ENCODE measurements at places on chromosomes 5 and 9.

GRCh38 chr9:34254141-34254913 is 74.7 kb downstream of the KIF24 start:
- DNase-seq, result no peak

DNA sequence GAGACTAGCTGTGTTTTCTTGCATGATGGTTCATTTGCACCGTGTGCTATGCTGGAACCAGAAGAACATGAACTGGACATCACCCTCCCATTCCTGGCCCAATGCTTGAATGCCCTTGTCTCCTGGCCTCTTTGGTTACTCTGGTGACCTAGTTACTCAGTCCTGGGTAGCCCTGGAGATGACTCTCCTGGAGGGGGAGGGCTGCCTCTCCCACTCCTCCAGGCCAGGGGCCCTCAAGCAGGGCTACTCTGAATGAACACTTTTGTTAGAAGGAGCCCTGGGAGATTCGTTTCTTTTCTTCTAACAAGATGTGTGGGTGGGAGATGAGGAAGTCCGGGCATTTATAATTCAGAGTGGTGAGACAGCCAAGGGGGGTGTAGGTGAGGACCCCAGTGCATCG is 12.0 kb upstream of the NKX2-5 start:
- no peak for DNase-seq

GRCh38 chr5:1055896-1056610 is 47.5 kb downstream of the NKD2 start:
- no peak for DNase-seq

GRCh38 chr5:127840198-127840524 is 137.0 kb downstream of the CCDC192 start:
- DNase-seq, result no peak

GRCh38 chr9:18437315-18438201 is 36.4 kb upstream of the ADAMTSL1 start:
- peak; percentile 31 for DNase-seq

GRCh38 chr5:138762110-138762509 is 8.9 kb downstream of the CTNNA1 start:
- DNase-seq, result no peak

GRCh38 chr9:130929571-130930038 is 9.4 kb downstream of the FIBCD1 start:
- DNase-seq, result no peak

DNA sequence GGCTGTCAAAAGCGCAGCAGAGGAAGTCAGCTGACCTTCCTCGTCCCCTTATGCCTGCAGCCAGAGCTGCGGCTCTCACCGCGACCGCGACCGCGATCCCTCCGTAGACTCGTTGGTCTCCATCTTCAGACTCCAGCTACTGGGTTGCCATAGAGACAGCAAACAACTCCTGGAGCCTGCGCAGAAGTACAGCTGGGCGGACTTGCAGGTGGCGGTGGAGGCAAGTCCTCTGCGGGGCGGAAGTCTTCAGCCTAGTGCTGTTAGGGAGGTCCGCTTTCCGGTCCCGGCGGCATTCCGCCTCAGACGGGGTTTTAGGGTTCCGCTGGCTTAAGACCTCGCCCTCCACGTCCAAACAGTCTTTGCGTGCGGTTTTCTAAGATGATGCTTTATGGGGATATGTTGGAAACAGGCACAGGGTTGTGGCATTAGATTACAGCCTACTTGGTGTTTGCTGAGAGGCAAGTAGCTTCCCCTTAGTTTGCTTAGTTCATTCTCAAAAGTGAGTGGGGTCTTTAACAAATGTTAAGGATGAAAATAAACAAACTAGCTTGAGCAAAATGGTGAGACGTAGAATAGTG is at the start of gene SPAG8:
SPAG8 (minus strand) TSS at position 238 of the 578 bp plus-strand sequence; CDS start at position 123, 115 bp downstream.
- peak; percentile 93 for DNase-seq

DNA sequence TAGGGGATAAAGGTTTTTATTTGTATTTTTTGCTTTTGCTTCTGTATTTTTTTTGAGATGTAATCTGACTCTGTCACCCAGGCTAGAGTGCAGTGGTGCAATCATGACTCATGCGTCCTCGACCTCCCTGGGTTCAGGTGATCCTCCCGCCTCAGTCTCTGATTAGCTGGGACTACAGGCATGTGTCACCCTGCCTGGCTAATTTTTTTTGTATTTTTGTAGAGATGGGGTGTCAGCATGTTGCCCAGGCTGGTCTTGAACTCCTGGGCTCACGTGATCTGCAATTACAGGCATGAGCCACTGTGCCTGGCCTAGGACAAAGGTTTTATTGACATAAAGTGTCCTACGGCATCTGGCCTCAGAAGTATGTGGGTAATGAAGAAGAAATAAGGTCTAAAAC is 297.1 kb upstream of the C9orf72 start:
- no peak for DNase-seq

DNA sequence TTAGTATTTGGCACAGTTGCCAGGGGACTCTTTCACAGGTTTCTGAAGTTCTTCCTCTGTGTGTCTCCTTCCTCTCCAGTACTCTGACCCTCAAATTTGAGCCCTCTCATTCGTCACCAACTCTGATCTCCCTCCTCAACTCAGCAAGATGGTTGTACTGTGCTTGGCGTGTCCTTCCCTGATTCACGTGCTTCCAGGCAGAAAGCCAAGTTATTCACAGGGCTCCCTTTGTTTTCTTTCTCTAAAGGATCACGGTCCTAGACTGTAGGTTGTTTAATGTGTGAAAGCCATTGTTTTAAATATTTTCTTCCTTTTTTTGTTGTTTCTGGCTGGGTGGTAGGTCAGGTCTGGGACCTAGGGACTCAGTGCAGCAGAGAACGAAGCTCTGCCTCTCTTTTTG is 142.9 kb downstream of the DMAC1 start:
- no peak for DNase-seq

DNA sequence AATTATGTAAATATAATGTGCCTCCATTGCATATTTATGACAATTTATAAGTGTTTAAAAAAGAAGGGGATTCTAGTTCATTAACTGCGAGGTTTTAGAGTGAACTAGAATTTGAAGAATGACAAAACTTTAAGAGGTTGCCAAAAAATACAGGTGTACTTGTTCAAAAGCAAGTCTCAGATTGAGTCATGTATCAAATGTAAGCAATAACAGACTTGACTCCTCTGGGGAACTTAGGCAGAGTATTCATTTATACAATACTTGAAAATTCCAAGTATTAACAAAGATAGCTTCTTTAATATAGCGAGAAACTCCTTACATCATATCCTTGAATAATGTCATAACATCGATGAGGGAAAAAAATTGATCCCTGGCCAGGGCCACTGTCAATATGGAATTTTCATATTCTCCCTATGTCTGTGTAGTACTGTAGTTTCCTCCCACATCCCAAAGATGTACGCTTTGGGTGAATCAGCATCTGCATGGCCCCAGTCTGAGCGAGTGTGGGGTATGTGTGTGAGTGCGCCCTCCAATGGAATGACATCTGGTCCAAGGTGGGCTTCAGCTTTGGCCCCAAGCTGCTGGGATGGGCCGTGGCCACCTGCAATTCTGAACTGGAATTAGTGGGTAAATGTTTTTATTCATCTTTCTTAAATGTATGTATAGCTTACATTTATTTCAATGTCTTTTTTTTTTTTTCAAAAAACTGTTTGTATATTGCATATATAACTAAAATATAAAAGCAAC is 70.1 kb downstream of the RIC1 start:
- no peak for DNase-seq

DNA sequence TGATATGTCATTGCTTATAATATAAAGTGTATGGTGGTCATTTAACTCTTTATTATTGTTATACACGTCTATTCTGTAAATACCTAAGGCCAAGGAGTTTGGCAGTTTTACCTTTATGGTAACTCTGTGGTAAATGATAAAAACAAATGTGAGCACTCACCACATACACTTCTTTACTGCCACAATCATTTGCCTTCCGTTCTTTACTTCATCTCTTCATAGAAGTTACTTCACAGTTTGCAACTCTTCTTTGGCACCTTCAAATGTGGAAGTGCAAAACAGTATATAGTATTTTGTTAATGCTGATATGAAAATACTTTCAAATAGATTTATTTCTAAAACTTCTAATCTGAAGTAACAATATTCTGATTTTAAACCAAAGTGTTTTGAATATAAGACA is 4.4 kb upstream of the MEF2C start:
- no peak for DNase-seq

- DNase-seq, result no peak
These were observed 356.9 kb upstream of the WWC1 start for GRCh38 chr5:167934551-167934971.

- DNase-seq, result no peak
These were observed 8.0 kb downstream of the CCNG1 start for GRCh38 chr5:163445345-163445744.

- no peak for DNase-seq
These were observed 1.2 kb upstream of the SLC25A48 start for GRCh38 chr5:135832941-135833920.

DNA sequence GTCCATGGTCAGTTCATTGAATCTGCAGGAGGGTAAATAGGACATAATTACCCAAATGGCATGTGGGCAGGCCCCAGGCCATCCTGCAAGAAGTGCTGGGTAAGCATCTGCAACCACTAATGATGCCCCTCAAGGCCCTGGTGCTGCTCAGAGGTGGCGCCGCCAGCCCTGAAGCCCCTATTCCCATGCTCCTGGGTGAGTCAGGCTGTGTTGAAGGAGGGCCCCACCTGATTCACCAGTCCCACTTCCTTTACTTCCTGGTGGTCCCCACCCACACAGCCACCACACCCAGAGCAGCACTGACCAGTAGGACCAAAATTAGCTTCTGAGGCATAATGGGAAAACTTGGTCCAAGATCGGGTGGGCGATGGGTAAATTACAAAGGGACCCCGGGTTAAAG is 120.4 kb upstream of the SPRY4 start:
- no peak for DNase-seq

GRCh38 chr9:129458663-129459546 is 162.0 kb downstream of the C9orf50 start:
- no peak for DNase-seq

DNA sequence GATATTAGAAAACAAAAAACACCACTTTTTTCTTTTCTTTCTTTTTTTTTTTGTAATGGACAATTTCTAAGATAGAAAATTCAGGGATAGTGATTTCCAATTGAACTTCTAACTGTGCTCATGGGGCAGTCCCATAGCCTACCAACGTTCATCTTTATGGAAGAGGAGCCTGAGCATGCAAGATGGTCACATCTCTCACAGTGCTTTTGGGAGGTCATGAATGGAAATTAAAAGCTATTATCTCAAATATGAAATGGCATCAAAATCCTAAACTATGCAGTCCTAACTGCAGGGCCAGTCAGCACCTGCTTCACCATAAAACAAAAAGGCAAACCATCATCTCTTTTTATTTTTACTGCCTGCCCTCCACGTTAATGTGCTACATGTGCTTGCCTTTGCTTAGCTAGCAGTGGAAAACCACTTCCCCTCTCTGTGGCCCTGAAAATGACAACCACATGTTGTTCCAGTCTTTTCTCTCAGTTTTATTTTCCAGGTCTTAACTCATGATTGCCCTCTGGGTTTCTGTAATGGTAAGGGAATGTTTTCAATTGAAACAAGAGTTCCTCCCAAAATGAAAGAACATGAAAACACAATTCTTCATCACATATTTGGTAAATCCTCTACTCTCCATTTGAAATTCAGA is 16.7 kb downstream of the IFNB1 start:
- DNase-seq, result no peak

DNA sequence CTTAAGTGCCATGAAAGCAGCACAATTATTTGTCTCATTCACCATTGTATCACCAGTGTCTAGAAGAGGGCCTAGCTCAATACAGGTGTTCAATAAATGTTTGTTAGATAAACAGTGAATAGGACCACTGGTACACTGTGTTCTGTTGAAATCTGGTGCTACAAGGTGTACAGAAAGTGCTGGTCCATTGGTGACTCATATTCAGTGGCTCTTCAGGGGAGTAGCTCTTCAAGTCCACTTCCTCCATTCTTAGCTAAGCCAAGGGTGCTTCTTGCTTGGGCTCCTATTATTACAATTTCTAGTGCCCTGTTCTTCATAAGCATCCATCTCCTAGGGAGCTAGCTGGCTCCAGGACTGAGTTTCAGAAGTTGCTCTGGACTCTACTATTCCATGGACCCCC is 6.4 kb upstream of the FCHO2 start:
- no peak for DNase-seq

All from left renal cortex interstitium (tissue), 4 donors.